Articular chondrocyte of knee joint (primary cell): ENCODE measurements at places on chromosomes 16 and 17. TPM values are rescaled to one million over a fixed set of nuclear protein-coding genes. Genes with fewer than 3 reads are reported as not detected.

Gene QRICH2
- total RNA-seq = 2.3 and 2.4 TPM in 2 replicates

Gene DPEP2
- total RNA-seq = not detected in 2 replicates

Gene LRRC46
- total RNA-seq = 0.11 and 0.13 TPM in 2 replicates

Gene SPATA22
- 1.3 TPM in 1 of 2 replicates, not detected in the other for total RNA-seq

Gene SDR42E2
- not detected in 2 replicates for total RNA-seq

Gene RHBDL3
- total RNA-seq = 0.13 and 0.22 TPM in 2 replicates

Gene CHAD
- total RNA-seq = not detected in 2 replicates

Gene CRHR1
- not detected in 2 replicates for total RNA-seq

Gene CORO1A
- total RNA-seq = 1.2 and 1.3 TPM in 2 replicates

Gene BEAN1
- under 0.01 and 0.11 TPM in 2 replicates for total RNA-seq

Gene REXO5
- total RNA-seq = 9.7 and 13.2 TPM in 2 replicates

Gene NEURL4
- 7.7 and 13.2 TPM in 2 replicates for total RNA-seq

Gene LGALS9B
- total RNA-seq = not detected in 2 replicates

Gene USP22
- total RNA-seq = 224 and 226 TPM in 2 replicates

Gene SPAG9
- 169 and 177 TPM in 2 replicates for total RNA-seq

Gene CMTM2
- not detected in 2 replicates for total RNA-seq

Gene HSPB9
- not detected in 2 replicates for total RNA-seq
